Stimulated activated CD4-positive, alpha-beta T cell treated with anti-CD3 and anti-CD28 coated beads, Interleukin-15, amount 100 ng/mL, for 1 hour (primary cell): ENCODE measurements at places on chromosomes 4 and X.

GRCh38 chrX:110216027-110216426 lies 101.9 kb downstream of the AMMECR1 start:
- DNase-seq = no peak

DNA sequence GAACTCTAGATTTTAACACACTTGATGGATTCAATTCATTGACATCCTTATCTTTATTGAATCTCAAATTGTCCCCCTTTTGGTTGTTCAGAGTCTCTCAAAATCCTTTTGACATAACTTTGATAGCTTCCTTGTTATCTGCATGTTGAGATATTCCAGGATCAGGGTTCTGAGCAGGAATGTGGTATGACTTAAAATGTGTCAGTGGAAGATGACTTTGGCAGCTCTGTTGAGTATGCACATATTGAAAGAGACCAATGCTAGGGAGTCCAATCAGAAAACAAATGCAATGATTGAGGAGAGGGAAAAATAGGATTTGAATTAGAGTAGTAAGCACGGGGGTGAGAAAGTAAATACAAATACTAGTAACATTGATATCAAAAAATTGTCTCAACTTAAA lies 93.8 kb downstream of the MANBA start:
- no peak for DNase-seq

DNA sequence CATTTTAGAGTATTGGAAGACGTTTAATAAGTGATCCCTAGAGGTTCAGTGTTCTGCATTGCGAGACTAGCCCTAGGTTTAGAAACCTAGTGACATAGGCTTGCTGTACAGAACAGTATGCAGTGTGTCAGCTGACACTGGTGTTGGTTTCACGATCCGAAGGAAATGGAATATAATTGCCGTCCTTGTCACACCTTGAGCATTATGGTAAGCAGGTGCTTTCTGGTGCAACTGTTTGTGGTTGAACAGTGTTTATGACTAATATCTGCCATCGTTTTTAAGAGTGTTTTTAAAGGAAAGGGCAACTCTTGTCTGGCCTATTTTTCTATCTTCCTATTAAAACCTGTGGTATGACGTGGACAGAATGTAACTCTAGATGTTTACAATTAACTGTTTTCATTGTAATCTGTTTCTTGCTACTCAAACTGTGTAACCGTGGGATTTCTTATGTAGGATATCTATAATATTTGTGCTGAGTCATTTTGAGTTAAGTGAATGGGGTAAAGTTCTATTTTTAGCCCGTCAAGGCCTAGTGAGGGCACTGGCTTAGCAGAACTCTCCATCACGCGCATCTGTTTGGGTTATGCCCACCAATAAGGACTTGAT lies 53.8 kb upstream of the TBC1D14 start:
- DNase-seq = no peak

- DNase-seq = no peak
Measured at GRCh38 chr4:42498040-42498439, 100.8 kb downstream of the SHISA3 start.

- DNase-seq = no peak
Measured at GRCh38 chr4:155541716-155542115, 124.9 kb upstream of the GUCY1A1 start.

- DNase-seq = no peak
Measured at GRCh38 chrX:154044091-154044490, 24.4 kb upstream of the IRAK1 start.

DNA sequence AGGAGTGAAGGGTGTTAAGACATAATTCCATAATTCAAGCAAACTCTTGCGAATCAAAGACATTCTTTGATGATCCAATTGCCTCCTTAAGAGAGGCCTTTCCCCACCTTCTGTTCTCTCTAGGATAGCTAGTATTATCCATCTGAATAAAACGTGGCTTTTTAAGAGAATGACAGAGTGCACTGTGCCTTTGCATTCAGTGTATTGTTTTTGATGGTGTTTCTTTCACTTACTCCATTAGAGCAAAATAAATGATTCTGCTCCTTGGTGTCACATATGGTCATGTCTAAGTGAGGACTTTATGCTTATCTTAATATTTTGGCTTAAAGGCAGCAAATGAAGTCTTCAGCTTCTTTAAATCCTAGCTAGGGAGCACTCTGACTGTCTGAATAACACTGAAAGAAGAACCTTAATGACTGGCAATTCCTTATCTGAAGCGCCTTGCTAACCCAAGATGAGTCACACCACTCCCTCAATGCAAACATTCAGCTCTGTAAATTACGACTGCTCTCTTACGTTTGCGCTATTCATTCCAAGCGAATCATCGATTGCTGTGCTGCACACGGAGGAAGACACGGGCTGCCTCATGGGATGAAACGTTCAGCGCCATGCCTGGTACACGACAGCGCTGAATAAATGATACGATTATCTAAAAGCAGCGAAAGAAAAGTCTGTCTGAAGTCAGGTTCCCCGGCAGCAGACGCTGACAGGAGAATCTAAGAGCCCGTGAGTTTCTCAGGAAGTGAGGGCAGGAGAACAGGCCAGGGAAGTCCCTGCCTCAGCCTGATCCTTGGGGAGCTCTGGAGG lies 35.1 kb upstream of the GEMIN8 start:
- DNase-seq = no peak

DNA sequence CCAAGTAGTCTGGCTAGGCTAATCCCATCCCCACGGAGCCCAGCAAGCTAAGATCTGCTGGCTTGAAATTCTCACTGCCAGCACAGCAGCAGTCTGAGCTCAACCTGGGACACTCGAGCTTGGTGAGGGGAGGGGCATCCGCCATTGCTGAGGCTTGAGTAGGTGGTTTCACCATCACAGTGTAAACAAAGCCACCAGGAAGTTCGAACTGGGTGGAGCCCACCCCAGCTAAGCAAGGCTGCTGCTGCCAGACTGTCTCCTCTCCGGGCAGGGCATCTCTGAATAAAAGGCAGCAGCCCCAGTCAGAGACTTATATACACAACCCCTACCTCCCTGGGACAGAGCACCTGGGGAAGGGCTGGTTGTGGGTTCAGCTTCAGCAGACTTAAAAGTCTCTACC lies 639.6 kb downstream of the IQCM start:
- no peak for DNase-seq

DNA sequence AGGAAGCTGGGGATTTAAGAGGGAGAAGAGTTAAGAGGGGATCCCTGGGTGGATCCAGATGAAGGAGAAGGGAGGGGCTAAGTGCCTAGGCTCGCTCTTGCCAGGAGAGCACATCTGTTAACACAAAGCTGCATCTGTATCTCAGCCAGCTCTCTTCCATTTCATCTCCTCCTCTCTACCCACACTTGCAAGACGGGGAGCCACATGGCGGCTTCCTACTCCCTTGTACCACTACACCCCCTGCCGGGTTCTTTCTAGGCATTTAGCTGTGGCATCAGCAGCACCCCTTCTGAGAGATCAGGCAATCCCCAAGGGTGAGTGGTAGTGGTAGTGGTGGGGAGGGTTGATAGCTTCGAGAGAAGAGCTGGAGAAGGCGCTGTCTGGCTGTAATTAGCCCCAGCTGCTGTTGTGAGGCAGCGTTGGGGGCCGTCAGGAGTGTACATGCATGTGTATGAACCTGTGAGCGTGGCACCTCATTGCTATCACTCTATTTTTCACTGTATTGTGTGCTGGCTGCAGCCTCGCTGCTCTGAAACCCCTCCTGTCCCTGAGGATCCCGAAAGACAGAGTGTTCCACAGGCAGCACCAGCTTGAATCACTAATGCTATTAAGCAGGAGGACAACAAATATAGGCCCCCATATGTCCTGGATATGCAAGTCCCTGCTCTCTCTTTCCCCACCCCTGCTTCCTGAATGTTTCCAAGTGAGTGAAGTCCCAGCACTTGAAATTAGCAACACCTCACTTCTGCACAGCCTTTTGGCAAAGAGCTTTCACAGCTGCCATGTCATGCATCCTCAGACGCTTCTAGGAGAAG lies 73.7 kb downstream of the RTL9 start:
- DNase-seq = no peak
